Head of caudate nucleus (tissue), 42 donors: ENCODE measurements at places on chromosomes 6 and 20.

- no peak for DNase-seq
Measured at GRCh38 chr6:122033564-122034181, 365.8 kb upstream of the HSF2 start.

- DNase-seq = no peak
Measured at GRCh38 chr6:15293674-15294073, 47.8 kb downstream of the JARID2 start.

- peak; percentile 15 for DNase-seq
Measured at GRCh38 chr6:27502508-27503435, 29.9 kb upstream of the ZNF184 start.

- DNase-seq = no peak
Measured at GRCh38 chr6:41652866-41653652, 14.8 kb downstream of the MDFI start.

DNA sequence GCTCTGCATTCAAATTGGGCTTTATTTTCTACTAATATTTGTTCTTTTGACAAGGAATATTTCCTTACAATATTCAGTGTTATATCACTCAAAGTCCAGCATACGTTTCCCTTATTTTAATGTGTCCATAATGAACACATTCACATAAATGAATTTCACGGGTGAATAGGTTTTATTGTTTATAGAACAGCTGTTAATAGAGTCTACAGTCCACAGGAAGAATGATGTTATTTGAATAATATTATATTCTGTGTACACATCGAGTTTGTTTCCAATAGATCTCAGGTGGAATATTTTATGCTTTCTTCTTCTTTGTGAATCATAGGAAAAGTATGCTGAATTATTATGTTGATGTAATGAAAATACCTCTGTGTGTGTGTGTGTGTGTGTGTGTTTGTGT is 582.4 kb downstream of the CDH26 start:
- no peak for DNase-seq

DNA sequence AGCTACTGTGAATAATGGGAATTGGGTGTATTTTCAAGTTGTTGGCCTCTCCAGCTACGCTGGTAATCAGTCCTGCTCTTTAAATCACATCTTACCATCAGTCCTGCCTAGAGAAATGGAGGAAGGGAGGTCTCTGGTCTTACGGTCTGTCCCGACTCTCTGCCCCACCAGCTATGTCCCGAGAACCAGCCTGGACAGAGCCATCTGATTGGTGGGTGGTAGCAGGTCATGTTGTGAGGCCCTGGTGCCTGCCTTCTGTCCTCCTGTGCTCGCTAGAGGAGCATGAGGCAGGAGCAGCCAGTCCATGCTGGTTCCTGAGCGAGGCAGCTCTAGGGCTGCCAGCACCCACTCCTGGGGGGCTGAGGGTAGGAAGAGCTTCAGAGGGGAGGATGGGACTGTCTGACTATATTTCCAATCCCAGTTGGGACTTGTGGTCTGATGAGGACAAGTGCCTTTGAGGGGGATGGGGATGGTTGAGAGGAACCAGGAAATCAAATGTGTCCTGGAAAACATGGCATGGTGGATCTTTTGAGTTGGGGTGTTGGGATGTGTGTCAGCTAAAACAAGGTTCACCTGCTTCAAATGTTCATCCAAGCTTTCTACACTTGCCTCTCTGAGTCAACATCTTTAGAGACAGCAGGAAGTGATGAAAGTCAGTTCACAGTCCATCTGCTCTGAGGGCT is 33.0 kb downstream of the SYNJ2 start:
- DNase-seq = no peak
